ENCODE measurements at places on chromosomes 5 and 9.

DNA sequence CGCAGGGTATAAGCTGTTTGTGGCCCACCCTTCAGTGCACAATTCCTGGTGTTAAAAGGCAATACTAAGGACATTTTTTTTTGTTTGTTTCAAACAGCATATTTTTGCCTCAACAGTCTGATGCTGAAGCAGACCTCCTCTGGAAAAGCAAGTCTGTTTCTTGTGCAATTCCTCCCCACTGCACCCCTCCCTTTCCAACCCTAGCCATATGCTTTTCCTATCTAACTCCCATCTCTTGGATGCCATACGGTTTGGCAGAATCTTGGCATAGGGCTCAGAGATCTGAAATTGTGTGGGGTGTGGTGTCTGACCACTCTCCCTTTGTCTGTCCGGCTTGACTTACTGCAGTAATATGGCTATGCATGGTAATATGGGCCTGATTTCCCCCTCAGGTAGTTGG, 161.6 kb downstream of the TMEM38B start:
- no peaks in the 10 kb centered on the region for H3K27me3 ChIP-seq
- H3K36me3 ChIP-seq = no peaks in the 10 kb centered on the region
- no peaks in the 10 kb centered on the region for H3K4me1 ChIP-seq
- no peak overlapping the region for H3K27ac ChIP-seq
- H3K4me3 ChIP-seq = no peak overlapping the region

- no peaks in the 10 kb centered on the region for H3K27me3 ChIP-seq
- H3K4me3 ChIP-seq = no peak overlapping the region
- DNase-seq = no peak
- no peaks in the 10 kb centered on the region for H3K36me3 ChIP-seq
- peaks cover 3% of the 10 kb centered on the region for H3K4me1 ChIP-seq
Measured at GRCh38 chr9:5336688-5337087, 3.0 kb downstream of the RLN1 start.

DNA sequence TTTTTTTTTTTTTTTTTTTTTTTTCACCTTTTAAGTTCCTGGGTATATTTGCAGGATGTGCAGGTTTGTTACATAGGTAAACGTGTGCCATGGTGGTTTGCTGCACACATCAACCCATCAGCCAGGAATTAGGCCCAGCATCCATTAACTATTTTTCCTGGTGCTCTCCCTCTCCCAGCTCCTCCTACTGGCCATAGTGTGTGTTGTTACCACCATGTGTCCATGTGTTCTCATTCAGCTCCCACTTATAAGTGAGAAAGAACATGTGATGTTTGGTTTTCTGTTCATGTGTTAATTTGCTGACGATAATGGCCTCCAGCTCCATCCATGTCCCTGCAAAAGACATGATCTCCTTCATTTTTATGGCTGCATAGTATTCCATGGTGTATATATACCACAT, 350.5 kb downstream of the MAN2A1 start:
- DNase-seq = no peak
- no peaks in the 10 kb centered on the region for H3K27me3 ChIP-seq
- no peak overlapping the region for H3K27ac ChIP-seq
- no peak overlapping the region for H3K4me3 ChIP-seq

DNA sequence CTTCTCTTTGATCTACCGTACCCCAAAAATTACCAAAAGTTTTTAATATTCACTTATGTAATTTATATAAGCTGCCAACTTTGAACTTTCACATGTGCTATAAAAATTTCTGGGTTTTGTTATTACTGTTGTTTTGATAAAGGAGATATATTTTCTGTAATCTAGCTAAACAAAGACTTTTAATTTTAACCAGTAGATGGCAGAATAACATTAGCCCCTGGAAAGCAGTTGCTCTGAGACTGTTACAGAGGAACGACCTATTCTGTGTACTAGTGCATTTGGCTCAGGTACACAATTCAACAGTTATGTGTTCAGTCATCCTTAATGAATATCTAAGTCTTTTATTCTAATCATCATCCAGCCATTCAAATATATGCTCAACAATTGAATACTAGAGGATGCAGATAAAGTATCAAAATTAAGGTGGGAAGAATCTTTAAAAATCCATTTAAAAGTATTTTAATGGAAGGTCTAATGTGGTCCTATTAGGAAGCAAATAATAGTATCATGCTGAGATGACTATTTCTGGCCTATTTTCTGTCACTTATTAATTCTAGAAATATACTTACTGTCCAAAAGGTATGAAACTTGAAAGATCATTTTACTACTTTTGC, 8.6 kb downstream of the KLHL9 start:
- peaks cover 9% of the 10 kb centered on the region for H3K36me3 ChIP-seq
- H3K27ac ChIP-seq = no peak overlapping the region
- no peak overlapping the region for H3K4me3 ChIP-seq
- no peak for DNase-seq
- no peaks in the 10 kb centered on the region for H3K4me1 ChIP-seq

- no peaks in the 10 kb centered on the region for H3K4me1 ChIP-seq
- no peak overlapping the region for H3K4me3 ChIP-seq
- H3K27me3 ChIP-seq = no peaks in the 10 kb centered on the region
- no peak overlapping the region for H3K27ac ChIP-seq
Measured at GRCh38 chr9:33489066-33489465, 15.3 kb upstream of the NOL6 start.

DNA sequence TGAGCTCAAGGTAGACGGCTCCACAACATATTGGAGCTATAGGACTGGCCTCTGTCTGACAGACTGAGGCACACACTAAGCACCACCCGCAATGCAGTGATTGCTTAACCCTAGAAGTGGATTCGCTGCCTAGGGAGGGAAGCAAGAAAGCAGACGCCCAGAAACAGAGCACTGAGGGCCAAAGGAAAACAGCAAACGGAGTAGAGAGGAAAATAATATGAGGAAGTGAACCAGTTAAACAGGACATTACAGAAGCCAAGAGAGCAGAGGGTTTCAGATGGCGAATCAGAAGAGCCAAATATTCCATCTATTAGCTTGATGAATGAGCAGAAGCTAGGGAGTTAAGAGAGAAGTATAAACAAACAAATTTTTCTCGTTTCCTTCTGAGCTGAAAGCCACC, 139.2 kb upstream of the LHFPL2 start:
- DNase-seq = no peak
- H3K36me3 ChIP-seq = no peaks in the 10 kb centered on the region
- no peaks in the 10 kb centered on the region for H3K4me1 ChIP-seq
- H3K4me3 ChIP-seq = no peak overlapping the region
- no peak overlapping the region for H3K27ac ChIP-seq
- no peaks in the 10 kb centered on the region for H3K27me3 ChIP-seq

- H3K4me3 ChIP-seq = no peak overlapping the region
- no peak for DNase-seq
- H3K4me1 ChIP-seq = no peaks in the 10 kb centered on the region
- no peaks in the 10 kb centered on the region for H3K36me3 ChIP-seq
- H3K27me3 ChIP-seq = no peaks in the 10 kb centered on the region
Measured at GRCh38 chr5:149638546-149639241, 57.4 kb downstream of the ARHGEF37 start.

DNA sequence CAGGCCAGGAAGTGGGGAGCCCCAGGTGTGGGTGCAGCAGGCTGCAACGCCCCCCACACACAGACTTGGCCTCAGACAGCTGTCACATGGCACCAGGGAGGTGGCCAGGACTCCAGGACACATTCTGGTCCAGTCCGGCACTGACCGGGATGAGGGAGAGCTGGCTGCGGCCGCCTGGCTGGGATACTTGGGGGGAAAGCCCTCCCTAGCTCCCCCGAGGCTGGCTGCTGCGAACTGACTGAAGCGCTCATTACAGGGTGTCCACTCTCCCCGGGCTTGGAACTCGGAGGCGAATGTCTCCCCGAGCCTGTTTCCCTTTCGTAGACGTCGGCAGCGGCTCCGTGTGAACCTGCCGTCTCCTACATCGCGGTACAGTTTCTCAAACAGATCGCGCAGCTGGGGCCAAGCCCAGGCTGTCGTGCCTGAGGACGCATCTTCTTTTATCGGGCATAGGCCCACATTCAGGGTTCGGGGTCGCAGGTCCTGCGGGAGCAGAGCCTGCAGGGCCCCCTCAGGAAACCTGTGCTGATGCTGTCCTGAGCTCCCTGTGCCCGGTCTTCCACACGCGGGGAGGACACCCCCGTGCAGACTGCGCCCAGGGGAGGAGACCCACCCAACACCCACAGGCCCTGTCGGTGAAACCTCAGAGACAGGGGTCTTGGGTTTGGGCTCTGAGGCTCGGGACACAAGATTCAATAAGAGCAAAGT, 19.8 kb downstream of the NACC2 start:
- H3K27ac ChIP-seq = no peak overlapping the region
- H3K4me1 ChIP-seq = peaks cover 18% of the 10 kb centered on the region
- no peak for DNase-seq
- H3K36me3 ChIP-seq = peaks cover 22% of the 10 kb centered on the region
- H3K27me3 ChIP-seq = no peaks in the 10 kb centered on the region
- no peak overlapping the region for H3K4me3 ChIP-seq

- no peak for DNase-seq
- no peak overlapping the region for H3K27ac ChIP-seq
- H3K27me3 ChIP-seq = peaks cover 4% of the 10 kb centered on the region
- peaks cover 11% of the 10 kb centered on the region for H3K4me1 ChIP-seq
Measured at GRCh38 chr9:19787672-19788071, 1.2 kb downstream of the SLC24A2 start.

DNA sequence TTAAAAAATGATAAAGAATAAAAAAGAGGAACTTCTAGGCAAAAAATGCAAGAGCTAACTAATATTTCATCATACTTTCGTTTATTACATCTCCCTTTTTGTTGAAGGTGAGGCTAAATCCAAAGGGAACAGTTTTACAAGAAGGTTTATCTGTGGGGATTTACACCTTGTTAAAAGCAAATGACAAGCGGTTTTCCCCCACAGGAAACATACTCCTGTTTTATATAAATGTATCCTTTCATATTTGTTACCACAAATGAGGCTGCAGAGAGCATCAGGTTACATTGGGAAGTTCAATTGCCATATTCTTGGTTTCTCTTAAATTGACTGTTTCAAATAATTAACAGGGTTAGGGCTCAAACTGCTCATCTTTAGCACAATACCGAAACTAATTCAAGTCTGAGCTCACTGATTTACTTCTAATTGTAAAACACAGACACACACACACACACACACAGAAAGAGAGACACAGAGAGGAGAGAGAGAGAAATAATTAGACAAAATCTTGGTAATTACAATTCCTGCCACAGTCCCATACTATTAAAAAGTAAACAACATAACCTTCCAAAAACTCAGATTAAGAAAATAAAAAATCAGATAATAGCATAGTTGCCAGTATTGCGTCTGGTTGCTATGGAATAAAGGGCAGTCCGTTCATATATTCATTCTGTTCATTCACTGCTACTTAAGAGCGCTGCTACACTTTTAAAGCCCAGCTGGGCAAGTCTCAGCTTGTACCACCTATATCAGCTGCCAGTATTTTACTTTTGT, 17.1 kb downstream of the RFX3 start:
- H3K36me3 ChIP-seq = no peaks in the 10 kb centered on the region
- no peaks in the 10 kb centered on the region for H3K4me1 ChIP-seq
- no peak for DNase-seq
- no peak overlapping the region for H3K4me3 ChIP-seq
- H3K27me3 ChIP-seq = no peaks in the 10 kb centered on the region
- no peak overlapping the region for H3K27ac ChIP-seq

DNA sequence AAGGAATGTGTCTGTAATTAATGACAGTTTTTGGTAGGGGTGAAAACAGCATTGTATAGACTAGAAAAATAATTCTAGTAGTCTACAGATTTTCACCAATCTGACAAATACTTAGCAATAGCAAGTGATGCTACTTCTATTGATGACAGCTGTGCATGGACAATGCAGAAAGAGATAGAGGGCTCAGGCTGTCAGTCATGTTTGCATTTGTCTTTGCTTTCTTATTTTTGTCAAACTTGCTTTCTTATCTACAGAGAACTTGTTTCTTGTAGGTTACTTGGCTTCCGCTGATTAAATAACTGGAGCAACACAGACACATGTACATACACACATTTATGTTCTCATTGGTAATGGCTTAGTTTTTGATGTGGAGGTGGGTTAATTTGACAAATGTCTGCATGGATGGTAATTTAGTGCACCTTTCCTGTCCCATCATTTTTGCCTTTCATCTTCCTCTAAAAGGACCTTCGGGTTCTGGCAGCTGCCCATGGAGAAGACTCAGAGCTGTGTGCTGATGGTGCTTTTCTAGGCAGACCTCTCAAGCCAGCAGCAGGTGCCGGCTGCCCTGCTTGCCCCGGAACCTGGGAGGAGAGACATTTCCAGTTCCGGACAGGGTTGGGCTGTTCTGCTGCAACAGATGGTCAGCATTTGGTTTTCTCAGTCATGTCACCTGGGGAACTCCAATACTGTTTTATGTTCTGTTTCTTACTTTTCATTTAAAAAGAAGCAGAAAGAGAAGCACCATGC, 28.8 kb downstream of the CAMK4 start:
- H3K36me3 ChIP-seq = no peaks in the 10 kb centered on the region
- no peaks in the 10 kb centered on the region for H3K27me3 ChIP-seq
- no peaks in the 10 kb centered on the region for H3K4me1 ChIP-seq
- no peak overlapping the region for H3K4me3 ChIP-seq
- no peak for DNase-seq

GRCh38 chr9:98303633-98304125, 48.2 kb upstream of the TBC1D2 start:
- peaks cover 8% of the 10 kb centered on the region for H3K4me1 ChIP-seq
- H3K36me3 ChIP-seq = peaks cover 65% of the 10 kb centered on the region
- no peak overlapping the region for H3K4me3 ChIP-seq
- H3K27me3 ChIP-seq = no peaks in the 10 kb centered on the region

GRCh38 chr9:28779243-28779642, 1206.0 kb upstream of the C9orf72 start:
- no peak overlapping the region for H3K27ac ChIP-seq
- no peaks in the 10 kb centered on the region for H3K36me3 ChIP-seq

- H3K4me1 ChIP-seq = no peaks in the 10 kb centered on the region
- H3K27ac ChIP-seq = no peak overlapping the region
- no peak overlapping the region for H3K4me3 ChIP-seq
- H3K27me3 ChIP-seq = no peaks in the 10 kb centered on the region
Measured at GRCh38 chr9:93673839-93674334, 97.5 kb downstream of the PHF2 start.

- peaks cover 3% of the 10 kb centered on the region for H3K4me1 ChIP-seq
- no peak overlapping the region for H3K4me3 ChIP-seq
- H3K27me3 ChIP-seq = no peaks in the 10 kb centered on the region
- peaks cover 8% of the 10 kb centered on the region for H3K36me3 ChIP-seq
- H3K27ac ChIP-seq = no peak overlapping the region
Measured at GRCh38 chr9:81605170-81605670, 84.1 kb downstream of the TLE1 start.

DNA sequence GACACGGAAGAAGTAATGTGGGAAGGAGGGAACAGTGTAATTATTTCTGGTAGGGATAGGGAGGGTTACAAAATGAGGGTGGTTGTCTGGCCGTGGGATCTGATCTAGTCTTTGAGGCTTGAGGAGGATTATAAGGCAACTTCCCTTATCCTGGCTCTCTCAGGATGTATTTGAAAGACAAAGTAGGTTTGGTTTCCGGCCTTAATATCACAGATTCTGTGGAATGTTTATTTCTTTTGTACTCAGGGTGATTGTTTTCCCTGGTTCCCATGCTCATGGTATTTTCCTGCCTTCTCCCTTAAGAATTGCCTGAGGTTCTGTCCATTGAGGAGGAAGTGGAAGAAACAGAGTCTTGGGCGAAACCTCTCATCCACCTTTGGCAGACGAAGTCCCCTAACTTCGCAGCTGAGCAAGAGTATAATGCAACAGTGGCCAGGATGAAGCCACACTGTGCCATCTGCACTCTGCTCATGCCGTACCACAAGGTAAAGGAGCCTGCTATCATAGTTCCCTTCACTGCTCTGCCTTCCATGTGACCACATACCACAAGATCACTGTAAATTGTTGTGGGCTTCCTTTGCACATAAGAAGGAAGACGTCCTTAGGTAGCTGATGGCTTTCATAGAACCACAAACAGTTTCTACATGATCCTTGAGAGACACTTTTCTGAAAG, 253.8 kb downstream of the KDM4C start:
- DNase-seq = no peak
- peaks cover 10% of the 10 kb centered on the region for H3K36me3 ChIP-seq
- no peaks in the 10 kb centered on the region for H3K4me1 ChIP-seq

- H3K4me1 ChIP-seq = peaks cover 3% of the 10 kb centered on the region
- no peak for DNase-seq
- H3K36me3 ChIP-seq = no peaks in the 10 kb centered on the region
Measured at GRCh38 chr5:55538661-55539060, 3.9 kb upstream of the PLPP1 start.

Data from spinal cord (tissue), 10 donors.